ENCODE measurements at places on chromosomes 5 and 9.

- no peak for DNase-seq
Measured at GRCh38 chr9:103755441-103755840, 338.7 kb upstream of the SMC2 start.

- DNase-seq: no peak
Measured at GRCh38 chr5:174198541-174198940, 153.0 kb downstream of the NSG2 start.

GRCh38 chr5:1048861-1049838 lies 40.5 kb downstream of the NKD2 start:
- DNase-seq: no peak

GRCh38 chr5:78542321-78542840 lies 106.2 kb downstream of the LHFPL2 start:
- DNase-seq: no peak

DNA sequence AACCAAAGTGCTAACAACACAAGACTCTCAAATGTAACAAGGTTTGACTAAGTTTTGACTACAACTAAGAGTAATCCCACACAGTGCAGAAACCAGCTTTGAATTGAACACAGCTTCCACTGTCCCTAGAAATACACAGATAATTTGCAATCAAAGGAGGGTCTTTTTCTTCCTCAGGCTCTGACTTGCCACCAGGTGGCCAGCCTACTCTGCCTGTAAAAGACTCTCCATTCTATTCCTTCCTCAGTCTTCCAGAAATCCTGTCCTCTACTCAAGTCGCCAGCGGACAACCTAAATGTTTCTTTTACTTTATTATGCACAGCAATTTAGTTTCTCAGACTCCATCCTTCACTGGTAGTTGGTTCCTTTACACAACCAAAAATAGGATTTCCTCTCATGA lies 32.2 kb upstream of the MCTP1 start:
- DNase-seq: no peak

DNA sequence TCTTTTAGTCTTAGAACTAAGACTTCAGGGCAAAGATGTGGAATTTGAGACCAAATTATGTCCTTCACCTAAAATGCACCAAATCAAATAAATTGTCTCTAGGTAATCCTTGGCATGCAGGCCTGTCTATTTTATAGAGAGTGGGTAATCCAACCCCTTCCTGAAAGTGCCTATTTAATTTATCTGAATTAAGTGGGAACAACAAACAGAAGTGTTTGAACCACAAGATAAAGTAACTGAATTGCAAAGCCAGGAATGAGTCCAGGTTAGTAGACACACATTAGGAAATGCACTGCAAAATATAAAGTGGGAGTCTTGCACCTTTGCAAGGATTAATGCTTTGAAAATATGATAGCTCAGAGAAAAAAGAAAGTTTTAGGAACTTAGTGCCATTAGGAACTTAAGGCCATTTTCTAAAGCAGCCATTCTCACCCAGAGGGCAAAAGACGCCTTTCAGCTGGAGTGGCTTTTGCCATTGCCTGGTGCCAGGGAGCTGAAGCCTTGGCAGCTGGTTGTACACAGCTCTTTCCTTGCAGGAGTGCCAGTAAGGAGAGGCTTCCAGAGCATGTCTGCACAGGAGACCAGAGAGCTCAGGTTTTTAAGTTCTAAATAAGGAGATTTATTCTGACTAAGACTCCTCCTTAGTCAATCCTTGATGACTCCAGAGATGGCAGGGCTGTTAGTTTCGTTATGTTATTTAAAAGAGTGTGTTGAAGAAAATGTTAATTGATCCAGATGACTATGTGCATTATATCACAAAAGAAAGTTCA lies 151.7 kb upstream of the ELL2 start:
- DNase-seq: peak; percentile 4

GRCh38 chr5:83281658-83282057 lies 189.9 kb upstream of the VCAN start:
- DNase-seq: no peak

DNA sequence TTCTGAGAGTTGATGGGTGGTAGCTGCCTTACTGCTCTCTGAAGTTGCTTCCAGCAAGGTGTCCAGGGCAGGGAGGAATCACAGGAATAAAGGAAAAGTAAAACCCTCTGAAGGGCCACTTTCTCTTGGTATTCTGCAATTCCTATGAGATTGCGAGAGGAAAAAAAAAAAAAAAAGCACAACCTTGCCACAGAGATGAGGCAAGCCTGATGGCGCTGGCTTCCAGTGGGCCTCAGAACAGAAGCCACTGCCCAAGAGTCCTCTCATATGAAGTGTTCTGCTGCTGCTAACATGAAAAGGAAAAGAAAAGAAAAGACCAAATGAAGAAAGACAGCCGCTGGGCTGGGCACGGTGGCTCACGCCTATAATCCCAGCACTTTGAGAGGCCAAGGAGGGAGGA lies 80.8 kb upstream of the IL17B start:
- DNase-seq: no peak

DNA sequence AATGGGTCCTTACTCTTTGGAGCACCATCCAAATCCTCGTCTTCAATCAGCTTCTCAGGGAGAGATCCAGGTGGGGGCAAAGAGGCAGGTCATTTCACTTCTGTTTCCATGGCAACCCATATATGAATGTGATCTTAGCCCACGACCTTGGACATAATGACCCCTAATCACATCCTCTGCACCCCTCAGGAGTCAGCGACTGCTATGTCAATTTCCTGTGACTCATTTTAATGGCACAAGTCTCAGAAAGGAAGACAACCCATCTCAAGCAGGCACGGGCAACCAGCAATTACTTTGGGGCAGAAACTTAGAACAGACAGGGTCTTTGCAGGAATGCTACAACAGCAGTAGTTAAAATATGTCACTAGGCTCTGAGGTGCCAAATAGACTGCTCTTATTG lies 591.2 kb downstream of the TLR4 start:
- DNase-seq: no peak

- no peak for DNase-seq
Measured at GRCh38 chr5:180636403-180637075, 12.9 kb downstream of the FLT4 start.

- no peak for DNase-seq
Measured at GRCh38 chr5:58366461-58366860, 93.4 kb downstream of the PLK2 start.

Data from activated naive CD4-positive, alpha-beta T cell treated with anti-CD3 and anti-CD28 coated beads, Interleukin-2, amount 50 U/mL, for 72 hours (primary cell).